ENCODE measurements at places on chromosomes 6 and 20.

DNA sequence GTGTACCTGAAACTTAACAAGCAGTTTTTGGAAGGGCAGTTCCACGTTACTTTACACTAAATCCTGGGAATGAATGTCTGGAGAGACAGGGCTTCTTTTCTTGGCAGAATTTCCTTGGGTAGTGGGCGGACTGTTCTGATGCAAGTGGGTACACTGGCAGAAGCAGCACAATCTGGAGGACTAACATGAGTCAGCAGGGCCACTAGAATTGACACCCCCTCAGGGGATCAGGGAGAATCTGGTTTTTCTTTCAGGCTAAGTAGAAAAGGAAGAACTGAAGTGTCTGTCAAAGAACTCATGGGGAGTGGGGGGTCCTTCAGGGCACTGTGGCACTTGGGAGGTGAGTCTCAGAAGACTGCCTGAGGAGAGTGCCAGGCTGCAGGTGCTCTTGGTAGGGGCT is 34.6 kb downstream of the PANK2 start:
- no peak for DNase-seq

DNA sequence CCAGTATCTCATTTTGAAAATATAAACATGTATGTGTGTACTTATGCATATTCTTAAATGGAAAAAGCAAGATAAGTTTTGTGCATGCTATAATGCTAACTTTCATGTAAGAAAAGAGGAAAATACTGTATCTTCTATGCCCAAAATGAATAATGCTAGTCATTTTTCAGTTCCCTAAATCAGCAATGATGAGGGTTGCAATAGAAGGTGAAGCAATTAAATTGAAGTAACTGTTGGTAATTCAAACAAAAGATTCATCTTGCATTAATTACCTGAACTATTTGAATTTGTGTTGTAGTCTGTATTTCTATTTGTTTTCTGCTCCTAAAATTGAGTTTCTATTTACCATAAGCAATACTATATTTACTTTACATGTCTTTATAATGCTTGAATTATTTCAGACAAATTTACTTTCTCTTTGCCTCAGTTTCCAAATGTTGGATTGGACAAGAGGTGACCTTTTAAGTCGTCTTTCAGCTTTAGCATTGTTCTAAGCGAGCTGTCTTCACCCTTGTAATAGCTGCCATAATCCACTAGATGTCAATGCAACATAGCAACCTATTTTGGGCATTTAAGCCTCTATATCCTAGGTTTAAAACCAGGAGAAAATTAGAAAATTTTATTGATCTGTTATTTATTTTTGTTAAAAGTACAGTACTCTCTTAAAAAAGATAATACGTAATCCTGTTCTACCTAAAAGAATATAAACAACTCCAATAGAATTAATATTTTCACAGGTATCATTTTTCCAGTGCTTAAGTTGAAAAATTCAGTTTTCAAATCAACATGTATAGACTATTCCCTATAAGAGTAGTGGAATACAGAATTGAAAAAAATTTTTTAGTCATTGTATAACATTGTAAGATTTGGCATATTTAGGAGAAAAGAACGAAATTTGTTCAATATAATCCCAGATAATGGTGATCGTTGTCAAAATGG is 52.3 kb upstream of the IFNGR1 start:
- DNase-seq: no peak

DNA sequence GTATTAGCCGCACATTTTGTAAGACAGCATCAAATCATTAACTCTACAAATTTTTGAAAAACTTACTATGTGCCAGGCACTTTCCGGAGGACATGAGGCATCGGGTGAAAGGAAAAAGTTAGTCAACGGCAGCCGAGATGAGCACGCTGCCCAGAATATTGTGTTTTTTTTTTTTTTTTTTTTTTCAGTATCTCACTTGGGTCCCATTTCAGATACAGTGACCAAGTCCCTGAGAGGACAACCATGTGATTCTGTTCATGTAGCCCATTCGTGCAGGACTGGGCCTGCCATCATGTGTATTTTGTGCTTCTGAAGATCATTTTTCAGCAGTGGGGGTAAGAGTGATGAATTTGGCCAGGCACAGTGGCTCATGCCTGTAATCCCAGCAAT is 1.3 kb downstream of the SLA2 start:
- peak; percentile 71 for DNase-seq

DNA sequence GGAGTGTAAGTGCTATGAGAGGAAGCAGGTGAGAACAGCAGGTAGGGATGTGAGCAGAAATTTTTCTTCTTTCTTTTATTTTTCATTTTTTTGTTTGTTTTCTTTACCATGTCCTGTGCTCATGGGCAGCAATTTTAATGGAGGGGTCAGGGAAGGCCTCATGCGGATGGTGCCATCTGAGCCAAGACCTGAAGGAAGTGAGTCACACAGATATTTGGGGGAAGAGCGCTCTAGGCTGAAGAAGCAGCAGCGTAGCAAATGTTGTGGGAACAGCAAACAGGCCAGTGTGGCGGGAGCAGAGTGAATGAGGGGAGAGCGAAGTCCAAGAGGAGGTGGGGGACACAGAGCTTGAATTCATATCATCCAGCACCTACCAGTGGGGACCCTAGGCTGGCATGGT is 12.7 kb downstream of the SPDEF start:
- DNase-seq: no peak

DNA sequence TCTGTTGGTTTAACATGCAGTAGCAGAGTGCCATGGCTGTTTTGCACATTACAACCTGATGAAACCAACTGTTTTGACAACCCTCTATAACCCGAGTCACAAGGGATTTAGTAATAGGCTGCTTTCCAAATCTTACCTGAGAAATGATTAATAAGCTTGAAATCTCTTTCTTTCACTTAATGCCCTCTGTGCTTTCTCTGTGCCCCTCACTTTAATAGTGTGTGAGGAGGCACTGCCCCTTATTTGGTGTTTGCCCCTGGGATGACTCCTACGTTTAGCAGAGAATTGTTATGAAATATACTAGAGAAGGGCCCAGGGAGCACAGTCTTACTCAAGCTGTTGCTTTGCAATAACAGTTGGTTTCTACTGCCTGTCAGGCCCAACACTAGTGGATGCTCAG is 31.0 kb upstream of the PTCHD4 start:
- DNase-seq: no peak

- DNase-seq: no peak
Observed at GRCh38 chr6:170259278-170259677, 31.6 kb downstream of the DLL1 start.

DNA sequence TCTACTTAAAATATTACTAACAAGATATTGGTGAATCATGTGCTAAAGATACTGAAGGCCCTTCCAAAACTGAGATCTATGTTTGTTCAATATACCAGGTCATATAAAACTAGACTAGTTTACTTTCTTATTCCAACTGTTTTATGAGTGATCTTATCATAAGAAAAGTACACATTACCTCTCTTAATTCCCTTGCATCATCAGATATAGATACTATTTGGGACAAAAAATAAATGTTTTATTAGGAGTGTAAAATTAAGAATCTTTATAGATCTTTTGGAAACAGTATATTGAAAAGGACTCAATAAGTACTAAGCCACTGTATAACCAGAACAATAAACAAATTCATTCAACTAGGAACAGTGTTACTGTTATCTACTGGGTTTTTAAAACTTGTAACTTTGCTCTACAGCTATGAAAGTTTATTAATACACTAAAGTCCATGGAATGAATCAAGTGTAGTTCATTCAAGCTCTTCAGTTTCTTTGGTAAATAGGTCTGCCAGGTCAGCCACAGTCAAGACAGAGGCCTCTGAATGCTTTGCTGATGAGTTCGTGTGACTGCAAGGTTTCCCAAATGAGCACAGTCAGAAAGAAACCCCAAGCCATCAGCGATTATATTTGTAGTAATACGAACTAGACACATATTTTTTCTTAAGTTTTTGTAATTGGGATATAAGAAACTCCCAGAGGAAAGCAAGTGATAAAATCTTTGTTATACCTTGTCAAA is 71.8 kb upstream of the FBXO30 start:
- DNase-seq: no peak

DNA sequence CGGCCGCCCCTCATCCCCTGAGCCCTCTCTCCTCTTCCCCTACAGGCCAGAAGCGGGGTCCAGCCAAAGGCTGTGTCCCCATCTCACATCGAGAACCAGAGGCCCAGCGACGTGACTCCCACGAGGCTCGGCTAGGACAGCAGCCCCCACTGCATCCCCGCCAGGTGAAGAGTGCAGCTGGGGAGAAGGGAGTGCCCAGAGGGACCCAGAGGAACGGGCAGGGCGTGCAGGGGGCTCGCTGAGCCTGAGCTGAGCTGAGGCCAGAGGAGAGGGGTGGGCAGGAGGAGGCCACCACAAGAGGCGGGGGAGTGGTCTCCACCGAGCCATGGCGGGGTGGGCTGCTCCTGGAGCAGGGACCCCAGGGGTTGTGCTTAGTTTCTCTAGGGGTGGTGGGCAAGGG is 32.6 kb downstream of the KCNQ2 start:
- DNase-seq: no peak

- DNase-seq: no peak
Observed at GRCh38 chr20:61324906-61325305, 72.8 kb downstream of the CDH4 start.

- no peak for DNase-seq
Observed at GRCh38 chr6:45351667-45352066, 23.5 kb downstream of the RUNX2 start.

GRCh38 chr20:34112600-34113101 is 608 bp upstream of the EIF2S2 start:
- DNase-seq: no peak

DNA sequence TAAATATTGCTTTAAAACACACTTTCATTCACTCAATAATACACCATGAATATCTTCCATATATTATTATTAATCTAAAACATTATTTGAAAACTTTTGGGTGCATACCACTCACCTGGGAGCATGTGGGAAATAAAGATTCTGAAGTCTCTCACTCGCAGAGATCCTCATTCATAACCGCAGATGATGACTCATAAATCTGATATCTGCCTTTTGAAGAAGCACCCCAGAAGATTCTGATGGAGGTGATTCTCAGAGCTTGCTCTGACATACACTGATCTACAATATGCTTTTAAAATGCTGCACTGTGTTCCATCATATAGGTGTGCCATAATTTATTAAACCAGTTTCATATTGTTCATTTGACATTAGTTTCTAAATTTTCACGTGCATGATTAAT is 135.0 kb upstream of the SGK1 start:
- no peak for DNase-seq

DNA sequence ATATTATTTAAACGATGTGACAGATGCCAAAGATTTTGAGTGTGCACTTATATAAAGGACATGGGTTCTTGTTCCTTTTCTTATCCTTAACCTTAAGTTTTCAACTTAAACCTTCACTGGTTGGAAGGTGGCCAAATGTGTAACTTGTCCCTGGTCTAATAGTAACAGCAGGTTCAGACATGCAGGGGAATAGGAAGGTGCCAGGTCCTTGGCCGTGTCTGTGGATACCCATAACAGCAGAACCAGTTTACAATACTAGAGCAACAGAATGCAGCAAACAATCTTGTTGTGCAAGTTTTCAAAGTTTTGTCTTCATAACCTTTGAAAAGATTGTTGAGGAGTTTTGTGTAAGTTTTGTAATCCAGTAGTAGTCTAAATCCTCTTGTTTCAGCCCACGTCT is 4.4 kb downstream of the MYB start:
- no peak for DNase-seq

DNA sequence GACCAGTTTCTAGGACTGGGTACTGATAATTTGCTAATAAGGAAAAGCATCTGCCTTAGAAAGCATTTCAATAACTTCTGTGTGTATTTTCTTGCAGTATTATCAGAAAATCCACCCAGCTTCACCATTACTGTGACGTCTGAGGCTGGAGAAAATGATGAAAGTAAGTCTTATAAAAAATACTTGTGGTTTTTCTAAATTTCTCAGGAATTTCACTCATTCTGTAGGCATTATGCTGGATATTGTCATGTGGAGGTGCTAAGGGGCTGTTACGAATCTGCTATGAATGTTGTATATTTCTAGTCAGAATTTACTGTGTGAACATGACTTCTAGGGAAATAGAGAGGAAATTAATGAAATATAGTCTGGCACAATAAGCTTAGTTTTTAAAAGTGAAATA is 8.9 kb downstream of the RWDD1 start:
- no peak for DNase-seq

DNA sequence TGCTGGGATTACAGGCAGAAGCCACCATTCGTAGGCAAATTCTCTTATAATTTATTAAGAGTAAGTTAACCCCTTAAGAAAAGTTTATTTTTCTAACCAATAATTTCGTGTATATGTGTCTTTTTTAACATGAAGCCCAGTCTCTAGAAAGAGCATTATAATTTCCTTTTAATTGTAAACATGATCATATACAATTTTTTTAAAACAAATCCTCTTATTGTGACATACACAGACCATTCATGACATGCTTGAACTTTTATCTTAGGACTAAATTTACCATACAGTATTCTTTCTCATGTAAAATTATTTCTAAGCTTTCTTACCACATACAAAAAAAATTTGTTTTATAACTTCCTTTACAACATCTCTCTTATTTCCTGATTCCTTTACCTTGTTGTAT is 6.7 kb downstream of the ACOT13 start:
- no peak for DNase-seq

- DNase-seq: no peak
Observed at GRCh38 chr6:50271266-50271665, 221.5 kb upstream of the DEFB112 start.

DNA sequence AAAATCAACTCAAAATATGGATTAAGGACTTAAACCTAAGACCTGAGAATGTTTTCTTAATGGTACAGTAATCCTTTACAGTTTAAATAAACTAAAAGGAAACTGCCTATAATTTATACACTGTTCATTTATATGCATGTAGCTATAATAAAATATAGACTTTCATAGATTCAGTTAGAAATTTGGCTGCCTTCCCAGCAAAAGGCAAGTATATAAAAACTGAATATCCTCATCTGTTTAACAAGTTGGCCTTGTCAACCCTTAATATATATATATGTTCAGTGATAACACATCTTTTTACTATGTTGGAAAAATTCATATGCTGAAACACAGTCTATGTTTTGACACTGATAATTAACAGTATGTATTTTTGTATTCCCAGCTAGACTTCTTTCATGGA is 123.1 kb downstream of the GRIK2 start:
- DNase-seq: no peak

GRCh38 chr6:72421387-72421786 is 200.5 kb upstream of the KCNQ5 start:
- DNase-seq: no peak

- no peak for DNase-seq
Observed at GRCh38 chr20:33999025-33999649, 5.4 kb downstream of the RALY start.
